ENCODE measurements at places on chromosomes 1 and 21. TPM values are rescaled to one million over a fixed set of nuclear protein-coding genes. Genes with fewer than 3 reads are reported as not detected.

Gene GSTM5
- total RNA-seq, result not detected

Gene OLIG2
- not detected for total RNA-seq

Gene MYBPHL
- total RNA-seq, result not detected

Gene S100A8
- total RNA-seq, result not detected

Gene CBR3
- 2.9 TPM for total RNA-seq

Gene PDXK
- 87.5 TPM for total RNA-seq

Gene SPRR1B
- total RNA-seq, result not detected

Gene PODN
- total RNA-seq, result 12.1 TPM

Gene GLIS1
- 1.8 TPM for total RNA-seq

Gene ETV3L
- total RNA-seq, result not detected

Gene DHCR24
- 136 TPM for total RNA-seq

Gene TADA1
- total RNA-seq, result 5.6 TPM

Gene TMPRSS2
- not detected for total RNA-seq

Gene SFN
- total RNA-seq, result not detected

Gene TCP10L
- total RNA-seq, result not detected

Gene FCRLB
- 0.18 TPM for total RNA-seq

Gene DCST1
- total RNA-seq, result not detected

Gene RGS13
- not detected for total RNA-seq

Gene RAB42
- 0.54 TPM for total RNA-seq

Gene KMO
- not detected for total RNA-seq

Gene SUMO3
- total RNA-seq, result 64.6 TPM

Gene GNG12
- total RNA-seq, result 200 TPM

Gene KCNT2
- 35.5 TPM for total RNA-seq

Gene TMPRSS3
- not detected for total RNA-seq

Gene VPS45
- 16.7 TPM for total RNA-seq

Gene SLAMF8
- total RNA-seq, result not detected

Gene NECAP2
- 83.8 TPM for total RNA-seq

Gene OR2L8
- not detected for total RNA-seq

Gene UBIAD1
- 7.6 TPM for total RNA-seq

Gene MFAP2
- 38.1 TPM for total RNA-seq

Gene B3GALT5
- not detected for total RNA-seq

Gene LEMD1
- total RNA-seq, result not detected

Gene NTNG1
- total RNA-seq, result not detected

Gene ADGRL2
- 104 TPM for total RNA-seq

Measured in cardiac atrium fibroblast (primary cell).